ENCODE measurements at places on chromosomes 7 and 10.

DNA sequence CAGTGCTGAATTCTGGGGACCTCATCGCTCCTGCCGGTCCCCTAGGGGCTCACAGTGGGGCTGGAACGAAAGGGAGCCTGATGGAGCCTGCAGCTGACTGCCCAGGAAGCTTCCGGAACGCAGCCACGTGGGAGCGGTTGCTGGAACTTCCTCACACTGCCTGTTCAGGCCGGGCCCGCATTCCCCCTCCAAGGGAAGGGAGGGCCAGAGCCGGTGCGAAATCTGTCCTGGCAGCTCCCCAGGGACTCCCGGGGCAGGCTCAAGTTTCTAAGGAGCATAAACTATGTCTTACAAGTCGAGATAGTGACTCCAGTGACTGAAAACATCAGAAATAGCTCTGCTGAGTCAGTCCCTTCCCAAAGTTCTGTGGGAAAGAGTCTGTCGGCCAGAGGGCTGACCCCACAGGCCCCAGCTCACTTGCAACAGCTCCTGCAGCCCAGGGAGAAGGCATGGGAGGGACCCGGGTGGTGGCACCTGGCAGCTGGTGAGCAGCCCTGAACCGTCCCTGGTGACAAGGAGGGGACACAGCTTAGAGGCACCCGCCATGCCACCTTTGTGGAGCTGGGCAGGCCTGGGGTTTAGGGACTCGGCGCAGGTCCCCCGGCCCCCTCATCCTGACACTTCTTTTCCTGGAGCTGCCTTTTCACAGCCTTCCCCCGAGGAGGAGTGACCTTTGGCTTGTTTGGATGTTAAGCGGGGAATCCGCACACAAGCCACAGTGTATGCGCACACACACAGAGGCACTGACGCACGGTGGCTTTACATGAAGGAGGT, 47.6 kb downstream of the PDGFA start:
- peak; percentile 2 for DNase-seq

DNA sequence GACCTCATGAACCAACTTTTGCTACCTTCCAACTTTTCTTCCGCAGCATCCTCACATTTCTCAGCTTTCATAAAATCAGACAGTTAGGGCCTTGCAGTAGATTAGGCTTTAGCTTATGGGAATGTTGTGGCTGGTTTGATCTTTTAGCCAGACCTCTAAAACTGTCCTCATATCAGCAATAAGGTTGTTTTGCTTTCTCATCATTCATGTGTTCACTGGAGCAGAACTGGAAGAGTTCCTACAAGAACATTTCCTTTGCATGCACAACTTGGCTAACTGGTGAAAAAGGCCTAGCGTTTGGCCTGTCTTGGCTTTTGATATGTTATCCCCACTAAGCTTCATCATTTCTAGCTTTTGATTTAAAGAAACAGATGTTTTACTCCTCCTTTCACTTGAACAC, 130.0 kb upstream of the LRRTM3 start:
- no peak for DNase-seq

GRCh38 chr10:104127411-104127810, 5.4 kb downstream of the SFR1 start:
- DNase-seq = no peak

- DNase-seq = no peak
Observed at GRCh38 chr7:13257661-13258060, 570.2 kb downstream of the ARL4A start.

DNA sequence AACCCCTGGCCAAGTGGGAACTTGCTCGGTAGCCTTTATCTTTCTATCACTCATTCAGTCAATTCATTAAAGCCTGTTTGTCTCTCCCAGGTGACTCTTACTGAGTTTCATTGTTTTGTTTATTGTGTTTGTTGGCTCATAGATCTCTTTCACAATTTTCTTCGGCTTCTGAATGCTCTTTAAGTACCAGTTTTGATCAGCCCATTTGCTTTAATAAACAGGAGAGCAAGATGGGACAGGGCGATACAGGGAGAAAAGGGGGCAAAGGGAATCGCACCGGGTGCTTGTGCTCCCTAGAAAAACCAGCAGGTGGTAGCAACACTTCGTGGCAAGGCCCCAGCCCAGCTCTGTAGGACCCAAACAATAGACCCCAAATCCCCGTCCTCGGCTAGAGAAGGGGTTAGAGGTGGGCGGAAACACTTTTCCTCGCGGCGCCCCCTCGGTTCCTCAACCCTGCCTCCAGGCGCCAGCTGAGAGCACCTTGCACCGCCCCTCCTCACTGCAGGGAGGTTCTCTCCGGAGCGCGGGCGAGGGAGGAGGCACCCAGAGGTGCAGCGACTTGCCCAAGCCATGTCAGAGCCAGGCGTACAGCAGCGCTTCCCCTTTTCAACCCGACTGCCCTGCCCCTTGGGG, 1.0 kb upstream of the EPHB6 start:
- peak; percentile 47 for DNase-seq

GRCh38 chr10:30630571-30630970, 1.0 kb upstream of the LYZL2 start:
- DNase-seq = no peak

- DNase-seq = no peak
Observed at GRCh38 chr10:12727832-12728215, 273.7 kb downstream of the CCDC3 start.

- no peak for DNase-seq
Observed at GRCh38 chr7:41779918-41780317, 77.0 kb upstream of the INHBA start.

- no peak for DNase-seq
Observed at GRCh38 chr10:131059881-131060280, 251.6 kb downstream of the TCERG1L start.

- DNase-seq = no peak
Observed at GRCh38 chr10:530717-531116, 158.8 kb downstream of the DIP2C start.

DNA sequence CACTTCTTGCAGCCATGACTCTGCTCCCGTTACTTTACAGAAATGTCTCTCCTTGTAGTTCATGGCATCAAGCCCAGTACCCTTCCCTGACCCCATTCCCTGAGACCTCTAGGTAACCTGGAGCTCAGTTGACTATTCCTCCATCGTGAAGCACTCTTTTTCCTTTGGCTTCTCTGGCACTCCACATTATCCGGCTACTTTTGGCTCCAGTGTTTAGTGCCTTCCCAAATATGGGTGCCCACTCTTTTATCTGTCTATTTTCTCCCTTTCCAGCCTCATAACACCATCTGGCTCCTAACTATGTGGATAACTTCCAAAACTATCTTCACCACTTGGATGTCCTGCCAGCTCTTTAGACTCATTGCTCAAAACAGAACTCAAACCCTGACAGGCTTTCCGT, 744.7 kb upstream of the GALNT17 start:
- no peak for DNase-seq

GRCh38 chr10:53477313-53477675, 704.7 kb upstream of the MBL2 start:
- DNase-seq = no peak

DNA sequence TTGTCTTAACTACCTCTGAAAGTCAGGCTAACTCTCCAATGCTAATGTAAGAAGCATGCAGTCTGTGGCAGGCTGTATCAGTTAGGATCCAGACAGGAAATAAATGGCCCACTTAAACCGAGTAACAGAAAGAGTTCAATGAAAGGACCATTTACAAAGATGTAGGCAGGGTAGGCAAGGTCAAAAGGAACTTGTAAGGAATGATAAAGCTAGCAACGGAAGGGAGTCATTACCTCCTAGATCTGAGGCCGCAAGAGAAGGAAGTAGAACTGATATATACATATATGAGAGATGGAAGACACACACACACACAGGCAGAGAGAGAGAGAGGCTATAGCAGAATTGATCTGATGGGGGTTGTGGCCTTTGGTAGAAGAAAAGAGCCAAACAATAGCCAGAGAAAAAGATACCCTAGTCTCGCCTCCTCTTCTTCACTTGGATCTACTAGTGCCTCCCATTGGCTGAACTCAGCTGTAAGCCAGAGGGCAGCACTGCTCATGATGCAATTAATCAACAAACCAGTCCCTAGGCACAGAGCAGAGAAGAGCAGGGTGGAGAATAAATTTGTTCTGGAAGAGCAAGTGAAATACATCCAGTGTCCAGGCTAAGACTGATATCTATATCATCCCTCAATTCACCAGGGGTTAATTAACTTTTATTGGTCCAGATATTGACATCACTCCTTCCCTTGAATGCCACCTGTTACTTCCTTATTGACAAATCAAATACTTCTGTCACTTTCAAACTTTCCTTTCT, 91.2 kb downstream of the LSMEM1 start:
- DNase-seq = no peak

GRCh38 chr7:41977151-41977651, 259.8 kb downstream of the GLI3 start:
- DNase-seq = no peak

- DNase-seq = no peak
Observed at GRCh38 chr7:104499975-104500374, 171.6 kb downstream of the LHFPL3 start.

GRCh38 chr7:48388911-48389310, 217.7 kb downstream of the ABCA13 start:
- no peak for DNase-seq

DNA sequence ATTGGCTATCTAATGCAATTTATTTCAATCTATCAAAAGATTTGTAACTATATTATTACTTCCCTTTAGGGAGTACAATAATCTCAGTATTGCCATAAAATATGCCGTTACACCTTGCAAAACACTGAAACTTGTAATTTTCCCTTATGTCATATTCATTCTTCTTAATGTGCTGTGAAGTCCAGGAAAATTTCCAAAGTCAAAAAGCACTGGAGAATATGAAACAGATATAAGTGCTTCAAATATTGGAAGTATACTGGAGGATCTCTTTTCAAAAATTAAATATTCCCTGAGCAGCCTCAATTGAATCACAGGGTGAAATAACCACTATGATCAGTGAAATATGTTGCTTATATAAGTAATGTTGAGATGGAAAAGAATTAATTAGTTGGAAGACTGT, 356.0 kb downstream of the PPP1R3A start:
- no peak for DNase-seq

DNA sequence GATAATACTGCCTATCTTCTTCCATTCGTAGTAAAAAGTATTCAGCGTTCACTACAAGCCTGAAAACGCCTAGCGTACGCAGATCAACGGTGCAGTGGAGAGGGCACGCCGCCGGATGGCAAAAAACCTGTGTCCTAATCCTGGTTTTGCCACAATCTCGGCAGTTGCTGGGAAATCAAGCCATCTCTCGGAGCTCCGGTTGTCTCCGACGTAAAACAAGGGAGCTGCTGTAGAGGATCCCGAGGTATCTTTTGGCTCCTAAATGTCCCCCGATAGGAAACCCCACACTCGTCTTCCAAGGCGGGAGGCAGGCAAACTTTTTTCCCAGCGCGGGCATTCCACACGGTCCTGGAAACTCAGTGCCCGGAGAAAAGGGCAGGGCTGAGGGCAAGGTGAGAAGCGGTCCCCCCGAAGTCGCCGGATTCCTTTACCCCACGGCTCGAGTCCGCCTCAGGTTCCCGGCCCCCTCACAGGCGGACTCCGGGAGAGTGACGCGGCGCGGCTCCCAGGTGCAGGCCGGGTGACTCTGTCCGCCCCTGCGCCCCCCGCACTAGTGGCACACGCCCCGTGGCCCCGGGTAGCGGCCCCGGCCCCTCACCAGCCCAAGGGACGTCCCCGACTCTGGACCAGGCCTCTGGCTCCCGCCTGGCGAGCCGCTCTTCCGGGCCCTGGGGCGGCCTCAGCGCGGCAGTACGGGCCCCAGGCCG, 649 bp downstream of the IDE start:
- no peak for DNase-seq

DNA sequence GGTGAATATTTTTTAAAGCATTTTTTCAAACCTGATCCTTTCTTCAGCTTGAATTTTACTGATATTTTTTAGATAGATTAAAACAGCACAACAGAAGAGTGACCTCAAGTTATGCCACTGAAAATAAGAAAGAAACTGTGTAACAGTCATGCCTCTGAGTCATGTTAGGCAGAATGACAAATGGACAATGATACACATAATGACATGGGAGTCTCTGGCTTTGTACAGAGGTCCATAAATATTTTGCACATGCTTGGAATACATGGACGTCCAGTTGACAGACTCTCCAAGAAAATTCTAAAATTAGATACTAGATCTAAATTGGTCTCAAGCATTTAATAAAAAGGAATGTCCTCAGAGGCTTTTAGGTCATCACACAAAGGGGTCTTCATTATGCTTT, 21.9 kb upstream of the SEMA3A start:
- no peak for DNase-seq

DNA sequence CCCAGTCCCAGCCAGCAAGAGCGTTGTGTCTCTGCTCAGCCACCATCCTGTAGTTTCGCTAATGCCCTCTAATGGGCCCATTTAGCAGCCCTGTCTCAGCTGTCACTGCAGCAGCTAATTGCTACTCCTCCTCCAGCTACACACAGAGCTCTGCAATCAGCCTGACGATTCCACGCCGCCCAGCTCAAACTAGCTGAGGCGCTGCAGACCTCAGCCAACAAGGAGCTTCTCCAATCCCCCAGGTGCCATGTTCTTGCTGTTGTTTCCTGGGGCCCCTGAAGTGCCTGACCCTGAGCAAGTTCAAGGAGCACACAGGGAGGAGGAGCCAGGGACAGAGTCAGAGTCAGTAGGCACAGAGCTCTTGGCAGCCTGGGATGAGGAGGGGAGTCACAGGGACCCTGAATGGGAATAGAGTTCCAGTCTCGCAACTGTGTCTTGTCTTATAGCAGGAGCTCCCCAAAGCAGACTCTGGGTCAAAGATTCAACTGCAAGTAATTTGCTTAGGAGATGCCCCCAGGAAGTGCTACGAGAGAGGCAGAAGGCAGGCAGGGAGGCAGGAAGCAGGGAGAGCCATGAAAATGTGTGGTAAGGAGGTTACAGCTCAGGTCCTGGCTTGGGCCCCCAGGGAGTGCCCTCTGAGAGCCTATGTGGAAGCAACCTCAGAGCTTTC, 135.8 kb upstream of the UNC5B start:
- no peak for DNase-seq

- DNase-seq = no peak
Observed at GRCh38 chr10:26741368-26741767, 43.9 kb downstream of the PDSS1 start.

DNA sequence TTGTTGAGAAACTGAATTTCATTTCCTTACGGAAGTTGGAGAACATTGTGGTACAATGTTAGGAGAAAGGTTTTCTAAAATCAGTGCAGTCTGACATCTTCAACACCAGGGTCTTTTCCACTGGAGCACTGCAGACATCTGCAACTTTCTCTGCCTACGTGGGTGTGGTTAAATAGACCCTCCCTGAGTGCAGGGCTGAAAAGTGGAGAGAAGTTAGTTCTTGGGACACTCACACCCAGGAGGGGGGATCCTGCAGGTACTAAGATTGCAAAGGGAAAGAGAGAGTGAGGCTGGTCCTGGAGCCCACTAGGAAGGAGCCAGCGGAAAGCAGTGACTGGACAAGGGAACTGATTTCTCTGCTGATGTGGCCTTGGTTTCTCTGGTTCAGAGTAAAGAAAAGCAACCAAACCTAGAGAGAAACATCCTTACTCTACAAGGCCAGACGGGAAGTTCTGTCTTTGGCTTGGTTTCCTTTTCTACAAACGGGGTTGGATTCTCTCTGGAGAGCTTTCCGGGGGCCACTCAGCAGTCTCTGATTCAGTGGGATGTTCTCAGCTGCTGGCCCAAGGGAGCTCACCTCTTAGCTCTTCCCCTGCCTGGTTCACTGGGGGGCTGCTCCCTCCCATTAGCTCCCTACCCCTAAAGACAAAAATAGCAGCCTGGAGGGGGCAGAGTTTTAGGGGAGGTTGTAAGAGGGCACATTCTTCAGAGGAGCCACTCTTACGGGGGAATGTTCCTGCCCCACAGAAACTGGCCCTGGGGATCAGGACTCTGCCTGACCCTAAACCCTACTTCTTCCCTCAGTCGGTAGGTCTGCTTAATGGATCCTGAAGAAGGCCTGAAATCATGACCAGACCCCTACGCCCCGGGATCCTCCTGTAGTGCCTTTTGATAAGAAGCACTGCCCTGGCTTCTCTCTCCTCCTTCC, 2.7 kb downstream of the UPP1 start:
- DNase-seq = no peak

GRCh38 chr10:27258838-27259812, 18.5 kb upstream of the ACBD5 start:
- no peak for DNase-seq

Measured in T-helper 17 cell (primary cell).